Stimulated activated CD4-positive, alpha-beta T cell treated with anti-CD3 and anti-CD28 coated beads, Interleukin-15, amount 100 ng/mL, for 48 hours (primary cell): ENCODE measurements at places on chromosomes 6 and 20.

- DNase-seq, result no peak
These were observed 291.3 kb downstream of the ALDH8A1 start for GRCh38 chr6:134658596-134658995.

- no peak for DNase-seq
These were observed 35.5 kb downstream of the BANF2 start for GRCh38 chr20:17735206-17735804.

DNA sequence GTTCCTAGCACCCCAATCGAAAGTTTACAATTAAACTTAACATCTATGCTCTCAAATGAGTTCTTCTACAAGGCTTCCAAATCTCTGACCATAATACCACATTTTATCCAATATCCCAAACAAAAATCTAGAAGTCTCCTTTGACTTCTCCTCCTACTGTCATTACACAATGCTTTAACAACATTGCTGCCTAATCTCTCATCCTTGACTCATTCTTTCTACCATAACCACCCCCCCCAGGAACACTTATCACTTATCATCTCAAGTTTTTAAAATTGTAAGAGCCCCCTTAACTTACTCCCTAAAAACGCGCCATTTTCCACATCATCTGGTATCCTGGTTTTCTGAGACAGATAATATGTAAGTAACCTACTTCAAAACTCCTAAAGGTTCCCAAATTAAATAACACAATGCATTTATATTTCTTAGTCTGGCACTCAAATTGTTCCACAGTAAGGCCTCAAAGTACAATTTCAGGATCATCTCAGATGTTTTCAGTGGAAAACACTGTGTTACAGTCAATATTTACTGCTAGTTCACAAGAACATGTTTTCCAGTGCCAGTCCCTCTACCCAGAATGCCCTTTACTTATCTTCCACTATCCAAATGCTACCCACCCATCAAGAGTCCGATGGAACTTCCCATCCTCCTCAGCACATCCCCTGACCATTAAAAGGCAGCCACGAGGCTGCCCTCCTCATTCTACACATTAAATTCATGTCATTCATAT, 308.2 kb upstream of the THEMIS start:
- DNase-seq, result no peak

- DNase-seq, result no peak
These were observed 1.8 kb downstream of the RALGAPA2 start for GRCh38 chr20:20710443-20711315.

DNA sequence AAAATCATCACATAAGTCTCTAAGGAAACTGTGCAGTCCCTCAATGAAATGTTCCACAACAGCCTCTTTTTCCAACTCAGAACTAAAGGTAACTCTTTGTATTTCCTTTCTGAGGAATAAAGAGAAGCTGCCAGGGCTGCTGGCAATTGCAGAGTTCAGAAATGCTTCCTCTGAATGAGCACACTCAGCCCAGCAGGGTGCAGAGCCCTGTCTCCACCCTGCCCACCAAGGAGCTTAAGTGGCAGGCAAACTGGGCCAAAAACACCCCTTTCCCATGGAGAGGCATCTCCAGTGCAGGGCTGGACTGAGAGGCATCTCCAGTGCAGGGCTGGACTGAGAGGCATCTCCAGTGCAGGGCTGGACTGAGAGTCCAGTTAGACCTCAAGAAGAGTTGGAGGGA, 255.4 kb downstream of the GMPR start:
- no peak for DNase-seq

GRCh38 chr20:19560881-19561480, 197.1 kb upstream of the RIN2 start:
- no peak for DNase-seq

DNA sequence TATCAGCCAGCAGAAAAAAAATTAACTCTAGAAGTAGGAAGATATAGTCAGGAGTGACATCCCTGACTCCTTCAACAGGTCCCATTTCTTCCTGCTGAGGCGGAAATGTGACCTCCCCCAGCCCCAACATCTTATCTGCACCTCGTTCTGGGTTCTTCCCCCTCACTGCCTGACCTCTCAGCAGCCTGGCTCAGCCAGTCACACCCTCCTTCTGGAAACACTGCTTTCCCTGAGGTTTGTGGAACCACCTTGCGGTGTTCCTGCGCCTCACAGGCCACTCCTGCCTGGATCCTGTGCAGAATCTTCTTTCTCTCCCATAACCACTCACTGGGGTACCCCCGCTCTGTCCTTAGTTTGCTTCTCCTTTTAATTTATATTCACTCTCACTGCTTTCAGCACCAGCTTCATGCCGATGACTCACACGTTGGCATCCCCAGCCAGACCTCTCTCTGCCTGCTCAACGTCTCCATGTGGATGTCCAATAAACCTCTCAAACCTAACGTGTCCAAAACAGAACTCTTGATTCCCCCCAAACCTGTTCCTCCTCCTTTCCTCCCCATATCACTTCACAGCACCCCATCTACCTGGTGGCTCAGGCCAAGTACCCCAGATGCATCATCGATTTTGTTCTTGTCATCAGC, 222.8 kb upstream of the PLN start:
- no peak for DNase-seq

GRCh38 chr20:17958373-17959256, 10.0 kb downstream of the SNX5 start:
- DNase-seq, result no peak

- DNase-seq, result no peak
These were observed 36.9 kb downstream of the CRYBG1 start for GRCh38 chr6:106397431-106397830.

GRCh38 chr20:53642196-53643030, 48.8 kb upstream of the ZNF217 start:
- DNase-seq, result peak; percentile 17

DNA sequence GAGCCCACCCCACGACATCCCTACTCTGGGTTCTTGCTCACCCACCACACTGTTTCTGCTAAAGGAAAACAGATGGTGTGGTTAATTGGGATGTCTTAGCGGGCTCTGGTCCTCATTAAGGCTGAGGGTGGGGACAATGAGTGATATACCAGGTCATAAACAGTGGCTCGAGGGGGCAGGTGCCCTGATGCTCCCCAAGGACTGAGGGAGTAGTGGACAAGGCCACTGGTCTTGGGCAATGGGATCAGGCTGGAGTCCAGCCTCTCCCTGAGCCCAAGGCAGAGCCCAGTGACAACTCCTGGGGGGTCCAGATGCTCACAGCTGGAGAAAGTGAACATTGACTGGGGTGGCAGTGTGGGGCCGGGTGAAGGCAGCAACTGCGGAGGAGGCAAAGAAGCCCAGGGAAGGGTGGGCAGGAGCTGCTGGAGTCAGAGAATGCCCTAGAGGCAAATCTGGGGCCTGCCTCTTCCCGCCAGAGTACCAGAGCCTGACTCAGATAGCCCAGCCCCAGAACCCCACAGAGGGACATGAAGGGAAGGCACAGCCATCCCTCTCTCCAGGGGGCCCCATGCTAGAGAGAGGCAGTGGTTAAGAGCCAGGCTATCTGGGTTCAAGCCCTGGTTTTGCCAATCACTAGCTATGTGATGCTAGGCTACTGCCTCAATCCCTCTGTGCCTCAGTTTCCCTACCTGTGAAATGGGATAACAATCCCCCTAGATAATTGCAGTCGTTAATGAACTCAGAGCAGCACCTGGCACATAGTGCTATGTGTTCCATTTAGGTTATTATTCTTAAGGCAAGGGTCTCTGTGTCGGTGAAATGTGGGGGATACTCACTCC, 72.3 kb downstream of the MRPL14 start:
- DNase-seq, result no peak

- DNase-seq, result no peak
These were observed 245.0 kb downstream of the RFPL4B start for GRCh38 chr6:112592159-112592558.

DNA sequence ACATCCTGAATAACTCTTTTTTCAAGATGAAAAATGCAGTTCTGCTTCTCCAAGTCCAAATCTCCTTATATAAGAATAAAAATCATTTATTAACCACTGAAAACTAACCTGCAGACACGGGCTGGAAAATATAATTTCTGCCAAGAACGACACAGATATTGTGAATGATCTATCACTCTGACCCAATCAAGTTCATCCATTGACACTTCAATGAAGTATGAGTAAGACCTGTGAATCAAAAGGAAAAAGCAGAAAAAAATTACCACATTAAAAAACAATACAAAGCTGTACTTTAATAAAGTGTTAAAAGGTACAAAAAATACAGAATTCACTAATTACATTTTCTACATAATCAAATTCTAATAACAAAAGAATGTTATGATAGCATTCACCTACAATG, 62.2 kb downstream of the BTBD9 start:
- DNase-seq, result no peak

DNA sequence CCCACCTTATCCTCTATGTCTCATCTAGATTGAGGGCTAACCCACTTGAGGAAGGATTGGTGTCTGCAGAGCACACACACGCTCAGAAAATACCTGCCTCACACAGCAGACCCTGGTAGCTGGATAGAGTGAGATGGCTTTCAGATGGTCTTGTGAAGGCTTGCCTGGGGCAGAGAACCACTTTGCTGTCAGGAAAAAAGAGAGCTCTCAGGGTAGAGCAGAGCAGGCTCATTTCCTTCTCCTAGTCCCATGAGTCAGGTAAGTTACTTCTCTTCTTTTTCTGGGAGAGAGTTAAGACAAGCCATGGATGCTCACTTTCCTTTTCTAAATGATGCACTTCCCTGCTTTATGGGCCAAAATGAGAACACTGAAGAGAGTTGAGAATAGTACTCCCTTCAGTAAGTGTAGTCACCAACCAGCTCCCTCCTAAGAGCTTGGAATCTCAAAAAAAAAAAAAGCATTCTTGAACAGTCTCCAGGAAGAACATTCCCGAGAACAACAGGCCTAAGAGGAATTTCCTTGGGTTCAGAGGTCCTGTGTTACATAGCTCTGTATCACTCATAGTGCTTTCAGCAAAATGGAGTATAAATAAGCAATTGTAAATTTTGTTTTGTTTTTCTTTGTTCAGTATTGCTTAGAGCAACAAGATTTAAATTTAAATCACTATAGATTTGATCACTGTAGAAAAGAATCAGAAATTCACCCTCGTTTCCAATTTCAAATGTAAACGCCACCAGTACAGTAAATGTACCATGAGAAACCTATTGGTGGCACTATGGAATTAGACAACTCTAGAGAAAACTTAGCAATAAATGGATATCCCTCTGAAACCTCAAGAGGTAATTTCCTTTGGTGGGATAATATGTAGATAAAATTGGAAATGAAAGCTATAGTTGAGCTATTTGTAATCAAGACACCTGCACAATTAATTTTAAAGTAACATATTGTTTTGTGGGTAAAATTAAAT, 530.3 kb downstream of the RFPL4B start:
- DNase-seq, result no peak

GRCh38 chr20:50578778-50579165, 68.6 kb downstream of the PTPN1 start:
- no peak for DNase-seq

- DNase-seq, result no peak
These were observed 265.4 kb downstream of the RIMS1 start for GRCh38 chr6:72151742-72152141.

DNA sequence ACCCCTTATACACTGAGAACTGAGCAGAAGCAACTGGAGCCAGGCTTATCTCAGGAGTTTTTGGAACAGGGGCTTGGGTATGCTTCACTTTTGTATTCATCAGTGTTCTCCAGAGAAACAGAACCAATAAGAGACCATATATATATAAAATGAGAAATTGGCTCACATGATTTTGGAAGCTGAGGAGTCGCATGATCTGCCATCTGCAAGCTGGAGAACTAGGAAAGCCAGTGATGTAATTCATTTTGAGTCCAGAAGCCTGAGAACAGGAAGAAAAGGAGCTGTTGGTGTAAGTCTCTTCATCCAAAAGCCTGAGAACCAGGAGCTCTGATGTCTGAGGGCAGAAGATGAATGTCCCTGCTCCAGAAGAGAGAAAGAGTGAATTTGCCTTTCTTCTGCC, 272.0 kb downstream of the SLC35F1 start:
- DNase-seq, result no peak
